ENCODE measurements at places on chromosomes 6 and 20.
A peak's percentile ranks its signal among the peaks of the same experiment; 100 is the strongest.

DNA sequence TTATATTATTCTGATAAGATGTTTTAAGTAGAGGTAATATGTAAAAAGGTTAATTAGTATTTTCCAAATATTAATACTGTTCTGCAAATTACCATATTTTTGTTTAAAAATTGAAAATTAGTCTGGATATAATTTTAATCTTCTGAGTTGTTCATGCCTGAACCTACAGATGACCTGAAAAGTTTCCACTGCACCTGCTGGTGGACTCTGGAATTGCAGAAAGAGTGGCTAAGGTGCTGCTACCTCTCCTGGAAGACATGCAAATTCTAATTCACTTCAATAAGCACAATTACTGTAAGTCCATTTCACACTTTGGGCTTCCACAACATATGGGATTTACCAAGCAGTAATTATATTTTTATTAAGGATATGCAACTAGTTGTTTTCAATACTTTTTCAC lies 77.7 kb upstream of the OLIG3 start:
- DNase-seq: peak; percentile 28

- DNase-seq: no peak
These were observed 111.0 kb downstream of the TBXT start for GRCh38 chr6:166056637-166057036.

DNA sequence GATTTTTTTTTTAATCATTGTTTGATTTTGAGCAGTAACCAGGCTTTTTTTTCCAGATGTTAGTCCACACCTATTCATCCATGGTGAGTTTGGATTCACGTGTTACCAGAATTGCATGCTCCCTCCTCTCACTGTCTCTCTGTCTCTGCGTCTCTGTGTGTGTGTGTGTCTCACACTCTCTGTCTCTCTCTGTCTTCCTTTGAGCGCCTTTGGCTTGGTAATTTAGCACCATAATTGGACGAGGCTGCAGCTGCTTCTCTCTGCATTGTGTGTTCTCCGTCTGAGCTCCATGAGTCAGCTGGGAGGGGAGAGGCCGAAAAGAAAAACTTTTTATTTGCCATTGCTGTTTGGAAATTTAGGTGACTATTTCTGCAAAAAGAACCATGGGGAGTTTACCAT lies 3.4 kb downstream of the TFAP2B start:
- no peak for DNase-seq

GRCh38 chr6:158666628-158667359 lies 16.9 kb downstream of the SYTL3 start:
- no peak for DNase-seq

DNA sequence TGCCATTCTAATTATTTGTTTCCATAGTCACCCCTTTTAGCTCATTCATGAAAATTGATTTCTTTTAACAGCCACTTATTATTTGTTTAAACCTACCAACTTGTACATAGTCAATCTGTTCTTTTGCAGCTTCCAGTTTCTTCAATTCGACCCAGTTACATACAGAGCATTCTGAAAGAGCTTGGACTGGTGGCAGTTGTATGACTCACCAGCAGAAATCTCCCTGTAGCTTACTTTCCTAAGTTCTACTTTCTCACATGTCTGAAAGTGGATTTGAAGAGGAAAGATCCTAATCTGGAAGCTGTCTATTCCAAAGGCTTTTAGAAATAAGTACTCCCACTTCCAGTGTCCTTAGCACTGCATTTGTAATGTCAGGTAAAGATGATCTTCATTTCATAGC lies 447.9 kb downstream of the HTR1B start:
- no peak for DNase-seq

DNA sequence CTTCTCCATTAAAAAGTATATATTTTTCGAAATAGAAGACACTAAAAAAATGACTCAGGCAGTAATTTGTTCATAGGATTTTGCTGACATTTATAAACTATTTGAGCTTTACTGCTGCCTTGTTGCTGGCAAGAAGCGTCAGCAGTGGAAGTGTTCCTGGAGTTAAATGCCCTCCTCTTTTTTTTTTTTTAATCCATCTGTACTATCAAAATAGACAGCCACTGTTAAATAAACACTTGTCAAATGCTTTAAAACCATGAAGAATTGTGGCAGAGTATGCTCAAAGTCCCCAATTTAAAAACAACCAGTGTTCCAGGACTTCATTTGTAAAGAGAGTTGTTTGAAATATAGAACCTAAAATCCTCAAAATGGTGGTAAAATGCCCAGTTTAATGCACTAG lies 253.8 kb downstream of the NKAIN2 start:
- DNase-seq: no peak

DNA sequence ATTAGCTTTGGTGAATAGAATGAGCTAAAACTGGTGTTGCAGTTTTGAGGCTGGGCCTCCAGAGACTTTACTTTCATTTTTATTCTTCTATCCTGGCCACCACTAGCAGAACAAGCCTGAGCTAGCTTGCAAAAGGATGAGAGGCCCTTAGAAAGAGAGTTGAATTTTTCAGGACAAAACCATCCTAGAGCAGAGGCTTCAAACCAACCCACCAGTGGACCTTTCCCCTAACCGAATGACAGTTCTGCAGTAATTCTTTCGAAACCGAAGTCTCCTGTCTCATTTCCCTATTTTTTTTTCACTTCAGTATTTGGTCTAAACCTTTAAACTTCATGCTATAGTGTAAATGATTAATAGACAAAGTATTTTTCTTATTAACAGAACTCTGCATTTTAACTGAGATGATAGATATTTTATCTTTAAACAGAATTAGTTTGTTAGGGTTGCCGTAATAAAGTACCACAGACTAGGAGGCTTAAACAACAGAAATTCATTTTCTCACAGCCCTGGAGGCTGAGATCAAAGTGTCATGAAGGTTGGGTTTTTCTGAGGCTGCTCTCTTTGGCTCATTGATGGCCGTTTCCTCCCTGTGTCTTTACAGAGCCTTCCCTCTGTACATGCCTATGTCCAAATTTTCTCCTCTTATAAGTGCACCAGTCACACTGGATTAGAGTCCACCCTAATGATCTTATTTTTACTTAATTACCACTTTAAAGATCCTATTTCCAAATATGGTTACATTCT lies 80.6 kb upstream of the PAK5 start:
- peak; percentile 39 for DNase-seq

GRCh38 chr6:16618962-16619361 lies 142.3 kb downstream of the ATXN1 start:
- DNase-seq: no peak

DNA sequence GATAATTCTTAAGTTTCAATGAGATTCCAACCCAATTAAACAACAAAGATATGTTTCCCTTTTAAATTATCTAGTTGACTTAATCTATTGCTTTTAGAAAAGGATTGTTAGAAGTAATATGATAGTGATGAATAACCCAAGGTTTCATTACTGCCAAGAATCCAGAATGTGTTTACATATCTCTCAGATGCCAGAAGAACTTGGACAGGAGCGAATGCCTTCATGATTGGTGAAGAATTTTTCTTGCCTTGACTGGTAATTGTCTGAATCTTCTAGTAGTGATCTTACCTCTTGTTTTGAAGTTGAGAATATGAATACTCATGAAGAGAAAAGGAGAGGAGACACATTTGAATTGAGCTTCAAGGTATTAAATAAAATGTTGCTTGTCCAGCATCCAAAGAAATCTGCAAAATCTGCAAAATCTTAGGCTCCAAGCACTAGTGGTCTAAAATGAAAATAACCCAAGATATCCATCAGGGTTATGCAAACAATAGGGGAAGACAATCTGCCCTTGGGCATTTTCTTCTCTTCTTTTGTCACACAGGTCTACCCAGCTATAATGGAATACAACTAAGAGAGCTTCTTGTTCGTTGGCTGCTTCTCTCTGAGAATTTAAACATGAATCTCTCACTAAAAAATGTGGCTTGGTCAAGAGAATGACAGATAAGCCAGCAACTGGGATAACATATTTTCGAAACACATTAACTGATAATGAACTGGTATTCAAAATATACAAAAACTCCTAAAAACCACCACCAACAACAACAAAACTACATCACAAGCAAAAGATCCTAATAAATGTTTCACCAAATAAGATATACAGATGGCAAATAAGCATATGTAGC lies 928.9 kb downstream of the EYS start:
- no peak for DNase-seq

GRCh38 chr6:137873273-137873762 lies 6.3 kb downstream of the TNFAIP3 start:
- DNase-seq: no peak

GRCh38 chr6:31592396-31592771 lies 422 bp downstream of the NCR3 start:
- DNase-seq: no peak

DNA sequence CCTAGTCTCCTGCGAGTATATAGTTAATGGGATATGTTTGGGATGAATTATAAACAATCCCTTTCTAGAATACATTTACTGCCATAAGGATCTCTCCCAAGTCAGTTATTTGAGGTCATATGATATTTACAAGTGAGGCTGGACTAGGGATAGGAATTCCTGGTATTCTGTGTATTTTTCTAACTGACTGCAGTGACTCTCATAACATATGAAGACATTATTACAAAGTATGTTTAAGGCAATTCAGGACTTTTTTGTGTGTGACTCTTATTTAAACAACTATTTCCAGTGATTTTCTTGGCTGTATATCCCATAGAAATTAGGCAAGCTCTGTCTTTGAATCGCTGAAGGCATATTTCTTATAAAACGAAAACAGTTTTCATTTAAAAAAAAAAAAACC lies 18.4 kb upstream of the TNFAIP3 start:
- no peak for DNase-seq

- peak; percentile 28 for DNase-seq
These were observed 604 bp upstream of the RAB5IF start for GRCh38 chr20:36604952-36605398.

- no peak for DNase-seq
These were observed 142.9 kb downstream of the ADGRB3 start for GRCh38 chr6:68777956-68778355.

GRCh38 chr20:59484228-59484627 lies 120.1 kb upstream of the PHACTR3 start:
- DNase-seq: no peak

DNA sequence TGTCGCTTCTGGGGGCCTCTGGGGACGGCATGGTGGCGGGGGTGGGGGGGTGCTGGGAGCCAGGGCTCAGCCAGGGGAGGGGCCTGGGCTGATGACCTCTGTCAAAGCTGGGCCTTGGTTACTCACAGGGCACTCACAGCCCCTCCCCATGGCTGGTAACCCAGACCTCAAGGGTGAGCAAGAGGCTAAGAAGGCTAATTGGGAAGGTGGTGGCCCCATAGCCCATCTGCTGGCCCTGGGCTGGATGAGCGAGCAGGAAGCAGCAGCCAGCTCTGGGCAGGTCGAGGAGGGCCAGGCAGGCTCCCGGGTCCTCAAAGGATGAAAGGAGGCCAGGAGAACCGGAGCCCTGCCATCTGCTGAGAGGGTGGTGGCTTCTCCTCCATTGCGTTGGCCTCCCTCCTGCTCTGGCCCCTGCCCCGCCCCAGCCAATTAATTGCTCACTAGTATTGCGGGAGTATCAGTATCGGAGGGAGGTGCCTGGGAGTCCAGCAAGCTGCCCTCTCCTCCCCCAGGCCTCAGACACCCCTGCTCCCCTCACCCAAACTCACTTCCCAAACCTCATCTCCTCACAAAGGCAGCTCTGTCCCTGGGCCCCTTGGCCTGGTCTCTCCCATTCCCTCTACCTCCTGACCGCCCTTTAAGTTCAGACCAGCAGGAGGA lies 1.0 kb upstream of the CDSN start:
- DNase-seq: no peak

DNA sequence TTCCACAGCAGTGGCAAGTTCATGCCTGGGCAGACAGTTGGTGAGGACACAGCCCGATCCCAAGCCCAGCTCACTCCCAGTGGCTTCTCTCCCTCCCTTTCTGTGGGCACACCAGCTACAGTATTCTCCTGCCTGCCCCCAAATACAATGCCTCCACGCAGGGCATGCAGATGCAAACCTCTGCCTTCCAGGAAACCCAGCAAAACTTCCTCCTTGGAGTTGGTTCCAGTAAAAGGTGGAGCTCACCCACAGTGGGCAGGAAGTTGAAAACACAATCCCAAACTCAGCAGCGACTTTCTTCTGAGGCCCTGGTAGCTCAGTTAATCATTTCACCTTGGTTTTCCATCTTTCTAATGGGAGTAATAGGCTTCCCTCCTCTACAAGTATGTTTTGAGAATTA lies 93.7 kb downstream of the LY86 start:
- DNase-seq: no peak

DNA sequence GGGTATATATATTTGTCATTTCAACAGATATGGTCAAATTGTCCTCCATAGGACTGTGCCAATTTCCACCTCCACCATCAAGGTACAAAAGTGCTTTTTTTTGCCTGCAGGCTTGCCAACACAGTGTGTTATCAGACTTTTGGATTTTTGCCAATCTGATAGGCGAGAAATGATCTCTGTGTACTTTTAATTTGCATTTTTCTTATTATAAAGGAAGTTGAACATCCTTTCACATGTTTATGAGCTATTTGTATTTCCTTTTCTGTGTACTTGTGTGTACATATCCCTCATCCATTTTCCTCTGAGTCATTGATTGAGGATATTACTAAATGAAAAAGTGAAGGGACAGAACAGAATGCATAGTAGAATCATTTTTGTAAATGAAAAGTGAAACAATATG lies 39.0 kb upstream of the PTPN1 start:
- DNase-seq: no peak

DNA sequence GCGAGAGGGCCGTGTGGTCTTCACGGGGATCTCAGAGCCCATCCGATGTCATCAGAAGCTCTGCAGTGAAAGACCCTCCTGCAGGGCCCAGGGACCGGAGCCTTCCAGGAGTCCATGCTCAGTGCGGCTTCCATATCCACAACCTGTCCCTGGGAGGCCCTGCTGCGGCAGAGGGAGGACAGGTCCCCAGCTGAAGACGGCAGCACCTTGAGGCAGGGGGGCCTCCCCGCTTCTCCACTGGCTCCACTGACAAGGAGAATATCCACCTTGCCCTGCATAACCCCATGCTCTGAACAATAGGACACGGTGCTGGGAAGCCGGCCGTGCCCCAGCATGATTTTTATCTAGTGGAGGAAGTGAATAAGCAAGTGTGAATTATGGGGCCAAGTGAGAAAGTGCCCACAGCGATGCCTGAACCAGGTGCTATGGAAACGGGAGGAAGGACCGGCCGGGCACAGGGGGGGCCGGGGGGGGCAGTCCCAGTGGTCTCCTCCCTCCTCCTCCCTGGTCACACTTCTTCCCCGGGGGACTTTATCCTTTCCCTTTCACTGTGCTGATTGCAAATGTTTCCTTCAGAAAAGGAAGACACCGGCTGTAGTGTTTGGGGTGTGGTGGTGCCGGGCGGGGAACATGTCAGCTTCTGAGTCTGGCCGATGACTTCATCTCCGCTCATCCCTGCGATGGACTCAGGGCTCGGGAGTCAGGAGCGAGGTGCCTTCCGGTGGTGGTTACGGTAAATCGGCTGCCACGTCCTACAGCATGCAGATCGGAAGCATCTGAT lies 225.1 kb downstream of the ERMARD start:
- DNase-seq: no peak

GRCh38 chr6:117601811-117602150 lies 530 bp downstream of the GOPC start:
- no peak for DNase-seq
